ENCODE measurements at places on chromosomes 1 and 21.
A peak's percentile ranks its signal among the peaks of the same experiment; 100 is the strongest.

- DNase-seq = no peak
Measured at GRCh38 chr1:243477731-243478290, 222.0 kb downstream of the SDCCAG8 start.

DNA sequence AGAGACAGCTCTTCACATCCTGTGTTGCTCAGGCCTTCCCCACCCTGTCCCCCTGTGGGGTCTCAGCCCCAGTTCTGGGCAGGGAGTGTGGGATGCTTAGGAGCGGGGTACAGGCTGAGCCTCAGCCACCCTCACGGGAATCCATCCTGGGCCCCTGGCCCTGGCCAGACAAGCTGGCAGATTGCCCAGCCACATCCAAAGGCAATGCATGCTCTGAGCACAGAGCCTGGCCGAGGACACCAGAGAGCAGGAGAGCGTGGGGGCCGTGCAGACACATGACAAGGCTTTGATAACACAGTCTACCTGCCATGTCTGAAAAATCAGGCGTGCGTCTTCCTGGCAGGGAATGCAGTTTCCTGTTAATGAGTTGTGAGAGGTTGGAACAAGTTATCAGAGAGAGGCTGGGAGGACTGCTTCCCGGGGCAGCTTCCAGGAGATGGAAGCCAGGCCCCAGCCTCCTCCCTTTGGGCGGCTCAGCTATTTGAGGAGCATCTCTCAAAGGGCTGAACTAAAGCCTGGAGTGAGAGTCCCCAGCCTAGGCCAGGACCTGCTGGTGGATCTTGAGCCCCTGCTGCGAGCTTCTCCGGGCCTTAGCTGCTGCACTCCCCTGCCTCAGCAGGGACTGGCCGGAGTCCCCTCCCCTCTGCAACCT, 72.2 kb upstream of the SELENON start:
- DNase-seq = no peak

DNA sequence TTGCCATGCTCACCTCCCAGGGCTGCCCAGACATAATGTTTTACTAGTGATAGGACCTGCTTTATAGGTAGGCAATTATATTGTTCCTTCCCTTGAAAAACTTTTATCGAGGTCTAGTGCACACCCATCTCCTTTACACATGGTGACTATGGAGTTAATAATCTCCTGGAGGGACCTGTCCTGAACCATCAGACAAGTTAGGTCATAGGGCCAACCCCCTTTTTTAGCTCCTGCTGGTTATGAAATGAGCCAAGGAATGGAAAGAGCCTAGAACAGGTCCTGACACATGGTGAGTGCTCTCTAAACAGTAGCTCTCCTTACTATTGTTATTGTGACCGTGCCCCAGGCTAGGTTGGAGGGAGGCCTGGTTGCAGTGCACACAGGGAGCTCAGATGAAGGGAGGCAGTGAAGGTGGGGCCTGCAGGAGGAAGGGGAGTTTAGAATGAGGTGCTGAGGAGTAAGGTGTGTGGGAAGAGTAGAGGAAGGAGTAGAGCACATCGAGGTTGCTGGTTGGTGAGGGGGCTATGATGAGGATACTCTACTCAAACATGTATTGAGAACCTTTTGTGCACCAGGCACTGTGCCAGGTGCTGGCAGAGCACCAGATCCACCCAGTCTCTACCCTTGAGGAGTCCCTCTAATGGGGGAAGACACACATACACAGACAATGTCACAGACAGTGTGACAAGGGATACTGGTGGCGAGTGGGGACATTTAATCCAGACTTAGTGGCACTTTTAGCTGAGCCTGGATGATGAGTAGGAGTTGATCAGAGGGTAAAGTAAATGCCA, 14.1 kb upstream of the LMNA start:
- no peak for DNase-seq

- DNase-seq = no peak
Measured at GRCh38 chr1:151596166-151596953, 15.5 kb upstream of the SNX27 start.

DNA sequence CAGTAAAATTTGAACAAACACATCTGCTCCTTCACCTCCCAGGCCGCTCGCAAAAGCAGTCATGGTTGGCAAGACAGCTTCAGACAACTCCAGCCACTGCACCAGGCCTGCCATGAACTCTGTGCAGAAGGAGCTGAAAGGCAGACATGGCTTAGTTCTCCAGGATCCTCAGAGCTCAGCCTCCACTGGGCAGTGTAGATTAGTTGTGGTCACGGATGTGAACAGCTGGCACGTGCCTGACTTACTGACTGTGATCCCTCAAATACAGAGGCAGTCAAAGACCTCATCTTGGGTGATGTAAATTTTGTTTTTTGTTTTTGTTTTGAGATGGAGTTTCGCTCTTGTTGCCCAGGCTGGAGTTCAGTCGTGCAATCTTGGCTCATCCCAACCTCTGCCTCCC, 28.4 kb downstream of the TMCO4 start:
- no peak for DNase-seq

- no peak for DNase-seq
Measured at GRCh38 chr1:110307239-110307974, 31.8 kb upstream of the RBM15 start.

- no peak for DNase-seq
Measured at GRCh38 chr1:214844319-214844718, 238.2 kb upstream of the KCNK2 start.

DNA sequence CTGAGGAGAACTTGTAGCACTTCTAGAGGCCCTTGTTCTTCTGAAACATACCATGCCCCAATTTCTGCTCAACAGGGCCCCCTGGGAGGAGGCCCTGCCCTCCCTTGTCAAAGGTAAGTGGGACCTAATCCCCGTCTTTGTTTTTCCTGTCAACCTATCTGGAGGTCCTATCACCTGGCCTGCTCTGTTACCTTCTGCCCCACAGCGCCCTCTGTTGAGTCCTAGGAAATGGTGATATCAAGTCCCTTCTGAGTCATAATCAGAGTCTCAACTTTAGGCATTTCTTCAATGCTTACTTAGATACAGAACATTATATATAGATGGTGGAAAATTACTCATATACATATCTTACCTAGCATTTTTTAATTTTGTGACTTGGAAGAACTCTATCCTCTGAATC, 28.2 kb upstream of the FCRL4 start:
- DNase-seq = no peak

DNA sequence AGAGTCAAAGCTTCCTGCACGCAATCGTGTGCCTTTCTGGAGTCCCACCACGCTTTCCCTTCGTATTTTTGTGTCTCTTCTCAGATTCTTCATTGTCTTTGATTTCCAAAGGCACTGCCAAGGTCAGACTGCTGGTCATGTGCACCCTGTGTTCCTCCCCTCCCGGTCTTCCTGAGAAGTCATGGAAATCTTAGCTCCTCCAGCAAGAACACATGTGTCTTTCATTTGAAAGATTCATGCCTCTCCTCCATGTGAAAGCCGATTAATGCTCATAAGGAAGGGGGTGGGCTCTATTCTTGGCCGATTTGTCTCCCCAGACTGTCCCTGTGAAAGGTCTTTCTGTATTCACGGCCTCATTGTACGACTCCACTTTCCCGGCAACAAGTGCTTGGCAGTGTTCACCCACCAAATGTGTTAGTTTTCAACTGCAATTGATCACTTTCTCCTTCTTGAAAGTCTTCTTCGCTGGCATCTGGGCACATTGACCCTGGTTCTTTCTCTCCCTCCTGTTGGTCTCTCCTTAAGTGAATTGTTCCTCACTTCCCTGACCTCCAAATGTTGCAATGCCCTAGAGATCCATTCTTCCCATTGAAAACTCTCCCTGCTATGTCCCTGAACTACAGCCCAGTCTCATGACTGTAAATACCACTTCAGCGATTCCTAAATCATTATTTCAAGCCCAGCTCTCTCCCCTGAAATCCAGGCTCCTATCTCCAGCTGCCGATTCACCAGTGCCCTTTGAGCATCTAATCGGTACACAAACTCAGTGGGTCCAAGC, 25.4 kb downstream of the MX2 start:
- no peak for DNase-seq

GRCh38 chr1:172845865-172846264, 187.0 kb downstream of the FASLG start:
- DNase-seq = no peak

GRCh38 chr1:107804134-107804533, 160.8 kb downstream of the VAV3 start:
- DNase-seq = no peak

GRCh38 chr1:47664356-47664755, 226.5 kb downstream of the FOXD2 start:
- no peak for DNase-seq

DNA sequence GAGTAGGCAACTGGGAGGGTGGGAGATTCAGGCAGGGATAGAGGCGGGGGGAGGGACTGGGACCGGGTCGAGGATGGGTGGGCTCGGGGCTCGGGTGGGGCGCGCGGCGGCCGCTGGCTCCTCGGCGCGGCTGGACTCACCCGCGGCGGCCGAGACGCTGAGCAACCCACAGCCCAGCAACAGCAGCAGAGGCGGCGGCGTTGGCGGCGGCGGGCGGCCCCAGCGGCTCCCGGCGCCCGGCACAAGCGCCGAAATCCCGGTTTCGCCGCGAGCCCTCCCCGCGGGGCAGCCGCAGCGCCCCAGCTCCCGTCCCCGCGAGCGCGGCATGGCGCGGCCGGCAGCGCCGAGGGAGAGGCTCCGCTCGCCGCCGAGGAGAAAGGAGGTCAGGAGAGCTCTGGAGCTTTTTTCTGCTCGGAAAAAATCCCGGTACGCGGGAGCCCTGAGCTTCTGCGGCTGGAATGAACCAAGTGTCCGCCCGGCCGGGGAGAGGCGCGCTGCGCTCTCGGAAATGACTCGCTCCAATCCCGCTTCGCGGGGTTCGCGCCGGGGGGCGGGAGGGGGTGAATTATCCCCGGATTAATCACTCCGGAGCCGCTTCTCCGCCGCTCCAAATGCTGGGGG, at the start of gene CSMD2:
TSS of gene CSMD2 (minus strand) at position 460 of the 621 bp plus-strand sequence. CDS start at position 327, 133 bp downstream.
- no peak for DNase-seq

DNA sequence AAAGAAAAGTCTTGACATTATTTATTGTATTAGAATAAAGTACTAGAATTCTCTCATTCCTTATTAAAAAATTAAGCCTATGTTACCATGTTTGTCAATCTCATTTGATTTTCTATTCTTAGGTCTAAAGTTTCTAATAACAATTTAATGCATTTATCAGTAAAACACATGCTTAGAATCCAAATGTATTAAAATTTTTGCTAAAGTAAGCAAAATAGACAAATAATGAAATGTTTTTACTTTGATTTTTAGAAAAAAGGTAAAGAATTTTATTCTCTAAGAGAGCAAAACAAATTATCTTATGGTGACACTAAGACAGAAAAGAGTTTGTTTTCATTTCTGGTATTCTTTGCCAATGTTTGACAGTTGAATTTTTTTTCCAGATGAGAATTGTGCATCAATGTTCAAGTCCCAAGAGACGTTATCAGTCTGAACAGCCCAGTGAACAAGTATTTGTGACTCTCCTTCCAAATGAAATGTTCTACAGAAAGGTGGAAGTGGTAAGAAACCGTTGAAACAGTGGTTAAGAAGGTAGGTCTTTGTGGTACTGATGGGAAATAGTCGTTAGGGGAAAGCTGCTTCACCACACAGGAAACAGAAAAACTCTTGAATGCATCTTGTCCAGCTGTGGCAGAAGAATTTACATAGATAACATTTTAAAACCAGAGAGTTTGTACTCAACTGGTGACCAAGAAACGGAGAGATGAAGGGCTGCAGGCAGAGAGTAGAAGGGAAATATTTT, 402.5 kb downstream of the PTPRC start:
- no peak for DNase-seq

DNA sequence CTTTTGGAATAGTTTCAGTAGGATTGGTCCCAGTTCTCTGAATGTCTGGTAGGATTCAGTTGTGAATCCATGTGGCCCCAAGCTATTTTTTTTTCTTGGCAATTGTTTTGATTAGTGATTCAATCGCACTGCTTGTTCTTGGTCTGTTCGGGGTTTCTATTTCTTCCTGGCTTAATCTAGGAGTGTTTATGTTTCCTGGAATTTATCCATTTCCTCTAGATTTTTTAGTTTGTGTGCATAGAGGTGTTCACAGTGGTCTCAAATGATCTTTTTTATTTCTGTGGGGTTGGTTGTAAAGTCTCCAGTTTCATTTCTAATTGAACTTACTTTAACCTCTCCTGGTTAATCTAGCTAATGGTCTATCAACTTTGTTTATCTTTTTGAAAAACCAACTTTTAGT, 117.6 kb downstream of the NME7 start:
- no peak for DNase-seq

GRCh38 chr21:44485254-44485793, 30.0 kb downstream of the LRRC3 start:
- DNase-seq = peak; percentile 47

DNA sequence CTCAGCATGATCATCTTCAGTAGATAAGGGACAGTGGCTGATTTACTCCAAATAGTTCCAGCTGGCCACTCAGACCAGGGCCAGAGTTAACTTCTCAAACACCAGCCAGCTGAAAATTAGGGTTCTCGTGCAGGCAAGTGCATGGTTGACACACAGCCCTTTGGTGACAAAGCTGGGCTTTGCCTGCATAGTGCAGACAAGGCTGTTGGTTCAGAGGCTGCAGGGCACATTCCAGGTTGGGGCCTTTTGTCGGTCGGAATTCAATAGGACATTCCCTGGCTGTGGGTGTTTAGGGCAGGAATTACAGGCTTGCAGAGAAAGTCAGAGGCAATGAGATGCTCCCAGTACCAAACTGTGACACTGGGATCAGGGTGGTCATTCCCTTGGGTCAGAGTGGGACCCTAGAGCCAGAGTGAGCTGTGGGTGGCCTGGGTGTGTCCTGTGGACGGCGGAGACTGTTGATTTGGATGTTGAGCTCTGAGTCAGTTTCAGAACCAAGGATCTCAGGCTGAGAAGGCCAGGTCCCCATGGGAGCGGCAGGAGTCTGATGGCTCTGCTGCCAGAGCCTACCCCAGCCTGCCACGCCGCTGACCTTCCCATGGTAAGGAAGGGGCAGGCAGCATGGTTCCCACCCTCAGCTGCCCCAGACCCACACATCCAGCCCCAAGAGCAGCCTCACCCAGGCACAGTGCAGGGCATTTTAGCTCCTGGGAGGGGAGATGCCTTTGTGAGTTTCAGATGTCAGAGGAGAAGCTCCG, 56.2 kb downstream of the STUM start:
- DNase-seq = no peak

- DNase-seq = no peak
Measured at GRCh38 chr1:167482184-167482583, 36.1 kb downstream of the CD247 start.

- no peak for DNase-seq
Measured at GRCh38 chr1:14441302-14441741, 157.2 kb upstream of the KAZN start.

DNA sequence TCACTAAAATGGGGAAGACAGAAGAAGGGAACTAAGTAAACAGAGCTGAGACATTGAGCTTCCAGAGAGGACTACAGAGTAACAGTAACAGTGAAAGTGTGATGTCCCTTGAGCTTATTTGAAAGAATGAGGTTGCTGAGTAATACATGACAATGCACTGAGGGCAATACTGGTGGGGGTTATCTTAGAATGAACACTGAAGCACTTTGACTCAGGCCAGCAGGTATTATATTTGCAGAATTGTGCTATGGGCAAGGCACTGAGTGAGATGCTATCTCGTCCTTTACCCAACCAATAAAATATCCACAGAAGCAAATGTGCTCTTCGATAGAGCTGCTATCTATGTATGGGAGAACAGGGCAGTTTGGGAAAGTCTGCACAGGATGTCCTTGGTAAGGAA, 133.2 kb downstream of the DISP1 start:
- no peak for DNase-seq

Measured in D721Med (cell line).